ENCODE measurements at places on chromosomes 13 and 19. TPM values are rescaled to one million over a fixed set of nuclear protein-coding genes. Genes with fewer than 3 reads are reported as not detected.

The FCAR gene
- not detected for total RNA-seq

The CABP5 gene
- not detected for total RNA-seq

The AZU1 gene
- total RNA-seq: not detected

The HSH2D gene
- not detected for total RNA-seq

The OXGR1 gene
- total RNA-seq: not detected

The FLT3LG gene
- total RNA-seq: 1.6 TPM

The CEACAM19 gene
- 1.5 TPM for total RNA-seq

The EXOC3L2 gene
- total RNA-seq: 1.6 TPM

The UQCR11 gene
- 81.8 TPM for total RNA-seq

The RPS16 gene
- 195 TPM for total RNA-seq

The GRIN2D gene
- 0.40 TPM for total RNA-seq
